ENCODE measurements at places on chromosomes 2 and 18.

DNA sequence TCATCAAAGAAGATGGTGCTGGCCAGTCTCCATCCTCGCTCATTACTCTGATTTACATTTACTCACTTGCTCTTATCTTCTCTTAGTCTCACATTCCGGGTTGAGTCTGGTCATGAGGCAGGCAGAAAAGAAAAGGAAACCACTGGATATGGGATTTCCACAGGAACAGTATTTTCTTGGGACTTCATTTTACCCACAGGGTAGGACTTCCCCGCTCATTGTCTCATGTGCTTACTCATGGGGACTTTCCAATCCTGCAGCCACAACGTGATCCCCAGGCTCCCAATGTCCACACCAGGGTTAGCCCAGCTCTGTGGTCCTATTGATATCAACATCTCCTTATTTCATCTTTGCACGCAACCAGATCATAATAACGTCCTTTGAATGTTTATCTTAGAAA is 373.8 kb downstream of the TMEM182 start:
- DNase-seq, result no peak

DNA sequence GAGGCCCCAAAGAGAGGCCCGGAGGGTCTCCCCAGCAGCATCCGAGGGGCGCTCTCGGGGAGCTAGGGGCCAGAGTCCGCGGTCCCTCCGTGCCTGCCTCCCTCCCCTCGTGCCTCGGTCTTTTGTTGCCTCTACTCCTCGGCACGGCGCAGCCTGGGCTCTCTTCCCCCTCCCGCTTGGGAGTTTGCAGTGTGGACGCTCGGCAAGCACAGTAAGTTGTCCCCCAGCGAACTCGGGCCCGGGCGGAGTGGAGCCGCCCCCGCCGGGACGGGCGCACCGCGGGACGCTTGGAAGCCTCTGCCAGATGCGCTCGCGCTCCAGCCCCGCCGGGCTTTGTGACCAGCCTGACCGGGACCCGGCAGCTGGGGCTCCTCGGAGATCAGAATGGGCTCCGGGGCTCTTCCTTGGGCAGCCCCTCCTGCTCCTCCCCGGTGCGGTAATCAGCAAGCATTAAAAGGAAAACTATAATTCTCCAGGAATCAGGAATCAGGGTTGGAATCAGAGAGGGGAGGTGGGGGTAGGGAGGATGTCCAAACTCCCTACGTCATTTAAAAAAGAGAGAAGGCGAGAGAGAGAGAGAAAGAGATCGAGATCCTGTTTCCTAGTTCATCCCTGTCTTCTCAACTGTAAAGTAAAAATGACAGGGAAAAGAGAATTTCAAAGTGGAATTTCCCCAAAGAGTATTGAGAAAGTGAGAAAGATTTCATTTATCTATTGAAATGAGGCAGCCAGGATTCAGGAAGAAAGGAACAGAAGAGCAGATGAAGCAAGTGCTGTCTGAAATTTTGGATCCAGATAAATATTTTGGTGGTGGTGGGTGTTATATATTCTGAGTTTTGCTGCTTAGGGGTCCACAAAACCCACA is 786 bp upstream of the TMEM200C start:
- no peak for DNase-seq

GRCh38 chr2:41737888-41738287 is 309.9 kb upstream of the PKDCC start:
- DNase-seq, result no peak

DNA sequence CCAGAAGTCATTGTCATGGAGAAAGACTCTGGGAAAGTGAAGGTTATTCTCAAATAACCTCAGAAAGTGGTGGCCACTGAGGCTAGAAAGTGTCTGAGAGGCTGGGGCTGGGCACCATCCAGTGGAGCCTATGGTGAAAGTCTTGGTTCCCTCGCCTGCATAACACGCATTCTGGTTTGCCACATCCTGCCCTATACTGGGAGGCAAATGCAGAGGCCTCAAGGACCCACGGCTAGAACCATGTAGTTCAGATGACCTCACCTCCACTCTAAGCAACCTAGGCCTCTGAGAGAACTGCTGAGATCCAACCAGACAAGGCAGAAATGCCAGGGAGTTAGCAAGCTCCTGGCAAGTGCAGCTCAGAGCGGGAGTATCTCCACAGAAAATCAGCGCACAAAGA is 5.1 kb downstream of the ITGB6 start:
- DNase-seq, result no peak
